Liver (tissue), 10 donors: ENCODE measurements at places on chromosomes 5 and 9. TPM values are rescaled to one million over a fixed set of nuclear protein-coding genes. Genes with fewer than 3 reads are reported as not detected.

GRCh38 chr5:138697720-138698360, 55.4 kb upstream of the CTNNA1 start:
- H3K36me3 ChIP-seq, result no peaks in the 10 kb centered on the region
- no peak overlapping the region for H3K4me3 ChIP-seq
- H3K27ac ChIP-seq, result no peak overlapping the region
- no peaks in the 10 kb centered on the region for H3K4me1 ChIP-seq

DNA sequence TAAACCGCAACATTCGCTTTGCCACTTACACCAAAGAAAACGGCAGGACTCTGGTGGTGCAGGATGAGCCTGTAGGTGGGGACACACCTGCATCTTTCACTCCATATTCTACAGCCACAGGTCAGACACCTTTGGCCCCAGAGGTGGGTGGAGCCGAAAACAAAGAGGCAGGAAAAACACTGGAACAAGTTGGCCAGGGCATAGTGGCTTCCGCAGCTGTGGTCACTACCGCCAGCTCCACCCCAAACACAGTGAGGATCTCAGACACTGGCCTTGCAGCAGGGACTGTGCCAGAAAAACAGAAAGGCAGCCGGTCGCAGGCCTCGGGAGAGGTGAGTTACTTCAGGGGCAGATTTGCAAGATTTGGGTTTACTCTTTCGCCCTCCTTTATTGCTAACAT, 33.8 kb downstream of the KDM3B start:
- no peaks in the 10 kb centered on the region for H3K27me3 ChIP-seq
- H3K4me1 ChIP-seq, result no peaks in the 10 kb centered on the region
- no peak overlapping the region for H3K4me3 ChIP-seq
- H3K36me3 ChIP-seq, result peaks cover 30% of the 10 kb centered on the region

Gene OTP
- total RNA-seq, result not detected

Gene PCDHA9
- under 0.01 TPM for total RNA-seq

GRCh38 chr5:72210888-72211678, 103.8 kb downstream of the MAP1B start:
- no peak for DNase-seq
- H3K4me1 ChIP-seq, result no peaks in the 10 kb centered on the region
- no peaks in the 10 kb centered on the region for H3K27me3 ChIP-seq
- H3K36me3 ChIP-seq, result no peaks in the 10 kb centered on the region
- H3K27ac ChIP-seq, result no peak overlapping the region

GRCh38 chr5:169416583-169417196, 115.8 kb upstream of the SLIT3 start:
- H3K36me3 ChIP-seq, result no peaks in the 10 kb centered on the region
- peaks cover 4% of the 10 kb centered on the region for H3K27me3 ChIP-seq
- H3K27ac ChIP-seq, result no peak overlapping the region
- DNase-seq, result no peak
- no peak overlapping the region for H3K4me3 ChIP-seq

Gene IL9
- not detected for total RNA-seq

DNA sequence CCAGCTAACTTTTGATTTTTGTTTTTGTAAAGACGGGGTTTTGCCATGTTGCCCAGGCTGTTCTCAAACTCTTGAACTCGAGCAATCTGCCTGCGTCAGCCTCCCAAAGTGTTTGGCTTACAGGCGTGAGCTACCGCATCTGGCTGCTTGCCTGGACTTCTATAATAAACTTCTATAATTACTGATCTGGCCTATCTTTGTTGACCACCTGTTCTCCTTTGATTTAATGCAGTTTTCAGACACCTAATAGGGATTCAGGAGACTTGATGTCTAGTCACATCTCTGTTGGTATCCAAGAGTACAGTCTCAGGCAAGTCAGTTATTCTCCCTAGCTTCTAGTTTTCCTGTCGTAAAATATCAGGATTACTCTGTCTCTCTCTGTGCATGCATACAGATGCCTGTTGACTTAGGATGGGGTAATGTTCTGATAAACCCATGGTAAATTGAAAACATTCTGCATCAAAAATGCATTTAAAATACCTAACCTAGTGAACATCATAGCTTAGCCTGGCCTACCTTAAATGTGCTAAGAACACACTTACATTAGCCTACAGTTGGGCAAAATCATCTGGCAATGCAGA, 51.5 kb upstream of the NR3C1 start:
- no peak overlapping the region for H3K4me3 ChIP-seq
- no peaks in the 10 kb centered on the region for H3K27me3 ChIP-seq
- H3K36me3 ChIP-seq, result no peaks in the 10 kb centered on the region
- H3K4me1 ChIP-seq, result no peaks in the 10 kb centered on the region
- H3K27ac ChIP-seq, result no peak overlapping the region
- DNase-seq, result no peak

GRCh38 chr5:149869411-149869821, 75.2 kb downstream of the PDE6A start:
- H3K4me1 ChIP-seq, result no peaks in the 10 kb centered on the region
- no peaks in the 10 kb centered on the region for H3K27me3 ChIP-seq
- H3K36me3 ChIP-seq, result no peaks in the 10 kb centered on the region
- no peak overlapping the region for H3K4me3 ChIP-seq
- no peak overlapping the region for H3K27ac ChIP-seq

Gene KCNN2
- 0.09 TPM for total RNA-seq

- H3K27ac ChIP-seq, result no peak overlapping the region
- H3K36me3 ChIP-seq, result no peaks in the 10 kb centered on the region
- no peak for DNase-seq
- no peak overlapping the region for H3K4me3 ChIP-seq
These were observed 6.4 kb upstream of the CHD1 start for GRCh38 chr5:98935206-98935605.
